NCI-H1694 treated with DMSO at 0.1 percent for 48 hours (cell line): ENCODE measurements at places on chromosomes 11 and 22.
A peak's percentile ranks its signal among the peaks of the same experiment; 100 is the strongest.

GRCh38 chr11:34680206-34680605, 59.3 kb downstream of the EHF start:
- DNase-seq = no peak

DNA sequence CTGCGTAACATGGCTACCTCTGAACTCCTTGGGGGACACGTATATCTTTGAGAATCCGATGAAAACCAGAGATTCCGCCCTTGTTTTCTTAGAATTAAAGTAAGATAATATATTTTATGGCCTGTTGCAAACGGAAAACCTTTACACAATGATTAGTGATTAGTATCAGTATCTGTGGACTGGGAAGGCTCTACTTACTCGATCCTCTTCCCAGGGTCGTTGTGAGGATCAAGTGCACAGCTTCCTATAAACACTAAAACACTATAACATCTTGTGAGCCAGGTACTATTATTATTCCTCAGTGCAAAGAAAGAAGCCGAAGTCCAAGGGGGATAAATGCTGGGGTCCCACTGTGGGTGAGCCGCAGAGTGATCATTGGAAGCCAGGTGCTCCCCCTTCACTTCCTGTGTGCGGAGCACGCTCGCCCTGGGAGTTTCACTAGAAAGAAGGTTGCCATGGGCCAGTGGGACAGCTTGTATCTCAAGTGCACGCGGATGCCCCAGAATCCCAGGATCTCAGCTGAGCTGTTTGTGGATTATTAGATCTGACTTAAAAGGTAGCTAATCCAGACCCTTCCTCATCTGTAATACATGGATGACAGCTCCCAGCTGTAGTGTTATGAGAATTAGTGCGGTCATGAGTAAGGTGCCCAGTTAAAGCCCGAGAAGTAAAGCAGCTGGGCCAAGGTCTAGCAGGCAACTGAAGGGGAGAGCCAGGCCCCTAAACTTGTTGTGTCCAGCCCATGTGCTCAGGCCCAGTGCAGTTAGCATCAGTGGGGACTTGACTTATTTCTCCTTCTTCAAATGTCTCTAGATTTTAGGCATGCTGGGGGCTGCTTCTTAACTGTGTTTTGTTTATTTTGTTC, 839 bp downstream of the CBY1 start:
- DNase-seq = peak; percentile 0

GRCh38 chr22:19703869-19704268, 10.4 kb upstream of the SEPTIN5 start:
- no peak for DNase-seq

GRCh38 chr11:119530509-119530908, 107.5 kb upstream of the THY1 start:
- DNase-seq = no peak

DNA sequence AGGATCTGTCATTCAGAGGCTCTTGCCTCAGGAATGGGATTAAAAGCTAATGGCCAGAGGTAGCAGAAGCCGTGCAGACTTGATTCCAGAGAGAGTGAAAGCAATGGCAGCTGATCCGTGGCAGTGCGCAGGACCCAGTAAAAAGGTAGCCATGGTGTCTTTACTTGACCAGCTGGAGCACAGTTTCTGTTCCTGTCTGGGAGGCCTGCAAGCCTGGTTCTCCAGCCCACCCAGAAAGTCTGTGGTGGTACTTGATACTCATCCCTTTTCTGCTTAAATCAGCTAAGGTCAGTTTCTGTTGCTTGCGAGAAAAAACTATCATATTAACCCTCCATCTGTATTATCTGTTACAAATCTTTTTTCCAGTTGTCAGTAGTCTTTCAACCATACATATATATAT, 86.7 kb downstream of the RPS6KA4 start:
- DNase-seq = no peak

GRCh38 chr22:40407021-40407761, 36.8 kb downstream of the SGSM3 start:
- no peak for DNase-seq

DNA sequence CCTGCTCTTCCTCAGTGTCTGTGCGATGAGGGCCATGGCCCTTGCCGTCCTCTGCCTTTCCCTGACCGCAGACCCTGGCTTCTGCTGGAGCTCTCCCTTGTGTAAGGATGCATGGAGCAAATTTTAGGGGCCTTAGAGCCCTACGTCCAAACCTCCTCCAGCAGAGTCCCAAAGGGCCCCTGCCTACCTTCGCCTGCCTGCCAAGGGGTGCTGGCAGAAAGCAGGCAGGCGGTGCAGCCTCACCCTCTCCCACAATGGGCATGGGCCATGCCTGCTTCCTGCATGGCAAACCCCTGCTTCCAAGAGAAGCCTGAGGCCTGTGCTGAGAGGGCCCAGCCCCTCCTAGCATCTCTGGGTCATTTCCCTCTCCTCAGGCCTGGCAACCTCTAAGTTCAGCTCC, 71.3 kb upstream of the FGF3 start:
- DNase-seq = no peak

GRCh38 chr11:1447845-1448825, 38.4 kb downstream of the MOB2 start:
- DNase-seq = no peak

GRCh38 chr11:88295028-88295427, 42.5 kb downstream of the CTSC start:
- DNase-seq = no peak

- no peak for DNase-seq
These were observed 20.6 kb downstream of the BCR start for GRCh38 chr22:23200898-23201297.

DNA sequence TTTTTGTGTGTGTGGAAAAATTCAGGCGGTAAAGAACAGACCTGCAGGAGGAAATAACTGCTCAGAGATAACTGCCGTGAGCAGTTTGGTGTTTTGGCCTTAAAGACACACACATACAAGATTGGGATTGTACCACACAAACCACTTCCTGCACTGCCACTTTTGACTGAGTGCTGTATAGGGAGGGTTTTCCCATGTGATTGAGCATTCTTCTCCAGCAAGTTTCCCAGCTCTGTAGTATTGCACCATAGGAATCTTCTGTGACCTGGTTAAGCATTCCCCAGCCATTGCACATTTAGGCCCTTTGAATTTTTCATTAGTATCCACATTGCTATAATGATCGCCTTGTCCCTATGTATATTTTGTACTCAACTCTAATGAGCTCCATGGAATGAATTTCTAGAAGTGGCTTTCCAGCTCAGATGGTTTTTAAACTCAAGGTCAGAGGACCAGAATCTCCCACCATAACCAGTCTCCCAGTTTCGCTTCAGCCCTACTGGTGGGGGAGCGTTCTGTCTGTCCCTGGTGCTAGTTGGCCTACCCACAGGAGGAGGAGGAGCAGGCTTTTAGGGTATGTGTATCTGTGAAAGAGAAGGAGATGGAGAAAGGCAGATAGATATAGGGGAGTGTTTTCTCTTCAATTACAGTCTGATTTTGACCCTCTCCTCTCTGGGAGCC, 9.3 kb downstream of the CD82 start:
- no peak for DNase-seq

GRCh38 chr11:64743591-64744543, at the start of gene RASGRP2:
TSS of gene RASGRP2 (minus strand) at chr11:64744142. CDS start at chr11:64742866, 1,276 bp downstream.
- peak; percentile 12 for DNase-seq

DNA sequence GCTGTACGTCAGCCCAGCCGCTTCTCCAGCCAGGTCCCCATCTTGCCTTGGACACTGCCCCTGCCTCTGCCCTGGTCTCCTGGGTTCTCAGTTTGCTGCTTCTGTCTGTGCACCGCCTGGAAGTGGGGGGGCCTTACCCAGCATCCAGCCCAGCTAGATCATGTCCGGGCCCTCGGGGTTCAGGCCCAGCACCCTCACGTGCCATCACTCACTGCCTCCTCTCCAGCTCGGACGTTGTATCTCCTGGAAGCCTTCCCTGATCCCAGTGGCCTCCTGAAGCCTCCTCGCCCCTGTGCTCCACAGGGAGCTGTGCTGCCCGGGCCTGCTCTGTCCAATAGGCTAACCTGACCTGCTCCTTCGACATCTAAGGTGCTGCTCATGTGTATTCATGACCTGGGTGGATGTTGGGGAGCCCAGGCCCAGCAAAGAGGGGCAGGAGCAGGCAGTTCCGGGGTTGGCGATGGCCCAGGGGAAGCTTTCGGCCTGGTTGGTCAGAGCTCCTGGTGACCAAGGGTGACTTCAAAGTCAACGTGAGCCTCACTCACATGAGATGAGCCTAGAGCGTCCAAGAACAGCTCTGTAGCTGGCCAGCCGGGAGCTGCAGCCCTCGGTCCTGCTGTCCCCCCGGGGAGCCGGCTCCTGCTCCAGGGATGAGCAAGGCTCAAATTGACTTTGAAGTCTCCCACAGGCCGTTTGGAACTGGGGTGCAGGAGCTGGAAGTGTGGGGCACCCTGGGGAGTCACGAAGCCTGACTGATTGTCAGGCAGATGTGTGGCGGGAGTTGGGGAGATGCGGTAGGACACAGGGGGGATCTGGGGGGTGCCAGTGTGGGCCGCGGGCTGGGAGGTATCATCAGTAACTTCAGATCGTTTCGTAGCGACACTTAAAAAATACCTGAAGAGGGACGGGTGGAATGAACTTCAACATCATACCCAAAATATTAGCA, 5.2 kb upstream of the ASCL2 start:
- DNase-seq = no peak

DNA sequence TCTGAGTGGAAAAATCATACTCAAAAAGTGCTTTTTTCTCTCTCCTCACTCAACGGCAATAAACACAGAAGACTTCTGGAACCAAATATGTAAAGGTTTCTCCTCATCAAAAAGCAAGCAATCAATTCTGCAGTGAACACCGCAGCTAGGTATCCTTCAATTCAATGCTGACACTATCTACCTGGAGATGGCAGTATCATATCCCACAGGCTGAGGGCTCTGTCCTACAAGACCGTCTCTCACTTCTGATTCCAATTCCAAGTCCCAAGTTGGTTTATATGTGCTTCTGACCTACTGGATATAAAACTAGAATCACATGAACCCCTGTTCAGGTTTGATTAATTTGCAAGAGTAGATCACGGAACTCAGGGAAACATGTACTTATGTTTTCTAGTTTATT, 59.7 kb upstream of the LUZP2 start:
- no peak for DNase-seq

- no peak for DNase-seq
These were observed 2.2 kb downstream of the PLA2G3 start for GRCh38 chr22:31138126-31138525.

- peak; percentile 47 for DNase-seq
These were observed 602 bp upstream of the AQP11 start for GRCh38 chr11:77589181-77589520.

DNA sequence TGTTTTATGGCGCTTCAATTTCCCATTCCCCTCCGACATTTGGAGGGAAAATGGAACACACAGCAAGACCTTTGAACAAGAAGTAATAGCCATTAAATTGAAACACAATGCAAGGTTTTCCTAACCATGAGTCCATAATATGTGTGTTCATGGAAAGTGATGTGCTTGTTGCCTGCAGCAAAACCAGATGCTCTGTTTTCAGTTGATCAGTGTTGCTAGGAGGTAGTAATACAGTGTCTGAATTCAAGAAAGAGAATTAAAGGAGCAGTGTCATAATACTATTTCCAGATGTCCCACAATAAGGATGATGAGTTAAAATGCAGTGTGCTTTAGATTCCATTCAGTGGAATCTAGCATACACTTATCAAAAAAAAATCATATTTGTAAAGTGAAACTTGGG, 637.4 kb upstream of the API5 start:
- DNase-seq = no peak

GRCh38 chr11:77055101-77055561, 11.6 kb upstream of the CAPN5 start:
- no peak for DNase-seq

DNA sequence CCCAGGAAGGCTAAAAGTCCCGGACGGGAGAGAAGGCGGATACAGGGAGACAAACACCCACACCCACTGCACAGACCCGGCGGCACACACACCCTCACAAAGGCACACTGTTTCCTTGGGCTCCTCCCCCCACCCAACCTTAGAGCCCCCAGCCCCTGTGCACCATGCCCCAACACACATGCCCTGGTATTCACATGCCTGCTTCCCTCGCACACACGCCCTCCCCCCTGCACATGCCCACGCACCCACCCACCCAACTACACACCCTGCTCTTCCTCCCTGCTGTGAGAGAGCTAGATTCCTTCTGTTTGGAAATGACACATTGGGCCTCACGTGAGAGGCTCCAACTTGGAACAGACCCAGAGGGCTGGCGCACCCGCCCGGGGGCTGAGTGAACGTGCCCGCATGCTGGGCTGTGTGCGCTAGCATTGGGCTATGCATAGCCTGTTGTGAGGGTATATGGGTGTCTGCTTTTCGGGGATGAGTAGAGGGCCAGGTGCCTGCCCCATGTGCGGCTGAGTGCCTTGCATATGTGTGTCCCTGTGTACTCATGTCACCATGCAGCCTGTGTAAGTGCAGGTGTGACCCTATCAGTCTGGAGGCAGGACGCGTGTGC, 518 bp upstream of the CHRM1 start:
- DNase-seq = peak; percentile 63

- peak; percentile 17 for DNase-seq
These were observed 104.3 kb downstream of the GAB2 start for GRCh38 chr11:78313181-78313795.
